ENCODE measurements at places on chromosomes 13 and 19. TPM values are rescaled to one million over a fixed set of nuclear protein-coding genes. Genes with fewer than 3 reads are reported as not detected.
A peak's percentile ranks its signal among the peaks of the same experiment; 100 is the strongest.

DNA sequence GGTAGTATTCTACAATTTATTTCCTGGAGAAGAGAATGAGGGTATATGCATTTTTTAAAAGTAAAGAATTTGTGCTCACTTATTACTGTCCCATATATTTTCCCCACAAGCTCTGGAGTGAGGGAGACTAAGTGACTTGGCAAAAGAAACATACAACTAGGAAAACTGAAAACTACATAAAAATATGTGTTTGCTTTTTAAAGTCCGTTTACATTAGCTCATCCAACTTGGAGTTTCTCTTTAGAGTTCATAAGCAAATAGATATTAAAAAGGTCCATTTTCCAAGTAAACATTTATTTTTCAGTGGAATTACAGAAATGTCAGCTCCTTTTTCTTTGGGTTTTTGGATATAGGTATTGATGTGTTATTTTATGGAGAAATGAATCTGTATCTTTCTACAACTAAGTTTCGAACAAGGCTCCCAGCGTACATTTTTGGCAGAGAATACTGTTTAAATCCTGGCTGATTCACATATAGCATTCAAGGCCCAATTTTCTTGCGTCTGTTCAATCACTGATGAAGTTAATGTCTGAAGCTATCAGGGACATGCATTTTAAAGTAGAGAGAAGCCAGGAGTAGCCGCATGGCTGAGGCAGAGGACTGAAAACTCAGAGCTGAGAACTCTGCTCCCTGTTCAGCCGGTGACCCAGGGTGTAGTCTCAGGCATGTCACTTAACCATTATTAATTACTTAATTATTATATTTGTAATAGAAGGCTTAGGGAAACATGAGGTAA is 729.4 kb downstream of the EFNB2 start:
- no peak for DNase-seq

GRCh38 chr13:98156259-98156658 is 13.4 kb downstream of the FARP1 start:
- DNase-seq = no peak

DNA sequence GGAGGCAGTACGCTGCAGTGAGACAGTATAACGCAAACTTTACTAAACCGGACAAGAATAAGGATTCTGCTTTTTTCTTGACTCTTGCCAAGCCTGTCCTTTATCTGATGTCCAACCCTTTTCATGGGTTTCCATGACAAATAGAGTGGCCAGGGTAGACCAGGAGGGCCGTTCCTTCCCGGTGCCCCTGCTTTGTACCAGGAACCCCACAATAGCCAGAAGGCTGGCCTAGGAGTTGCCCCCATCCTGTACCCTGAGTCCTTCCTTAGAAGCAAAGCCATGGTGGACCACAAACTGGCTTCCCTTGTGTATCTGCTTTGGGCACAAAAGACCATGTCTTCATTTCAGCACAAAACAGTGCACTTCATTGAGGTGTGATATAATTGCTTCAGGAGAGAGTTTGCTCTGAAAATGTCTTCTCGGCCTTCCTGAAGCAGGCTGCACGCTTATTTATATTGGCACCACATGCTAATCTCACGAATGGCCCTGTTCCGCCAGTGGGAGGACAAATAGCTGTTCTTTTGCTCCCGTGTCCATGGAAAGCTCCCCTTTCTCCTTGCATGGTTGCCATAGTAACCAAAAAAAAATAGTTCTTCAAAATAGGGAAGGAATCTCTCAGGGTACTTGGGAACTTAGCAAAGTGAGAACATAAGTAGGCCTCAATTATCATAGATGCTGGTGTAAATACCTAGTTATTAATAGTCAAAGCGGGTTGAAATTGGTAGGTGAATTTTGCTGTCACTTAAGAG is 222.1 kb downstream of the ZIC5 start:
- no peak for DNase-seq

GRCh38 chr13:22311734-22312404 is 641.0 kb downstream of the FGF9 start:
- peak; percentile 18 for DNase-seq

DNA sequence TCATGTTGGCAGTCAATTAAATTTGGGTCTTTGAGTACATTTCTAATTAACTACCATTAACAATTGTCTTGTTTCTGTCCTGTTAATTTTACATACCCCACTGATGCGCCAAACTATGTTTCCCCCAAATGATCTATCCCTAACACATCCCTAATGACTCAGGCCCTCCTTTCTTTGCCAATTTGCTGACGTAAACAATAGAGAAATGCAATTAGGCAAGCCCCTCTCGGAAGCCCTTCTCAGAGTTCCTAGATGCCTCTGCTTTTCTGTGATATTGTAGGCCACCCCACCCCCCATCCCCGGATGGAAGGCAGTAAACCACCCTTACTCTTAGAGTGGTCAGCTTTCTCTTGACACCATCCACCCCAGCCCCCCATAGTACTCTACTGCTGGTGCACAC is 74.2 kb downstream of the FLT1 start:
- no peak for DNase-seq

- no peak for DNase-seq
These were observed 136.3 kb upstream of the UFM1 start for GRCh38 chr13:38213314-38213713.

MRPL54 gene
- total RNA-seq = 41.9 TPM

KL gene
- not detected for total RNA-seq

GRCh38 chr13:105952233-105952972 is 583.1 kb downstream of the EFNB2 start:
- no peak for DNase-seq

GRCh38 chr19:24140099-24140498 is 53.1 kb downstream of the ZNF254 start:
- DNase-seq = peak; percentile 18

RXFP2 gene
- total RNA-seq = not detected

IFNL4 gene
- total RNA-seq = not detected

PPM1N gene
- 0.64 TPM for total RNA-seq

GRCh38 chr13:45333251-45333976 is 7.6 kb downstream of the TPT1 start:
- no peak for DNase-seq

DNA sequence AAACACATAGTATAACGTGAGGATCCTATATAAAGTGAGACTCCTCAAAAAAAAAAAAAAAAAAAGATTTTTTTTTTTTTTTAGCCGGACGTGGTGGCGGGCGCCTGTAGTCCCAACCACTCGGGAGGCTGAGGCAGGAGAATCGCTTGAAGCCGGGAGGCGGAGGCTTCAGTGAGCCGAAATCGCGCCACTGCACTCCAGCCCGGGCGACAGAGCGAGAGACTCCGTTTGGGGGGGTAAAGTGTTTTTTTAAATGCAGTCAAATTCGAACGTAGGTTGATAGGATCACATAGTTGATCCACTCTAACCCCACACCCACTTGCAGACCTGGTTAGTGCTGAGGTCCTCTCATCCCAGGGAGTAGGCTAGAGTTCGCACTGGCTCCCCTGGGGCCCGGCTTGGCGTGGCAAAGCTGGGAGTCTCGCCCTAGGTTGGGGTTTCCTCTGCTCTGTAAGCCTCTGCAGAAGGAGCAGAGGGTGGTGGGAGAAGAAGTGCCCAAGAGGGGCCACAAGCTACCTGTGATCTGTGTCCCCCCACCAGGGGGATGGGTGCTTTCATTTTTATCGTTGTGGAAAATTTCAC is 6.5 kb downstream of the RNF225 start:
- no peak for DNase-seq

DNA sequence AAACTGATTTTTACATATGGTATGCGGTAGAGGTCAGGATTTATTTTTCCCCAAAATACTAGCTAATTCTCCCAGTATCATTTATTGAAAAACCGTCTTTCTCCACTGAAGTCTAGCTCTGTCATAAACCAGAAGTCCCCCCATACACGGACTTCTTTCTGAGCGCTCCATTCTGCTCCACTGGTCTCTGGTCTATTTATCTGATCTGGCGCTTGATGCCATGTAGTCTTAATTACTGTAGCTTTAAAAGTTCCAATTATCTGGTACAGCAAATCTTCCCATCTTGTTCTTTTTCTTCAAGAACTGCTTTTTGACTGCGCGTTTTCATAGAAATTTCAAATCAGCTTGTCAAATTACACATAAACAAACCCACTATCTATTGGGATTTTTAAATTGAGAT is 13.7 kb downstream of the DCUN1D2 start:
- DNase-seq = no peak

LTBP4 gene
- 3.7 TPM for total RNA-seq

Measured in myocyte (in vitro differentiated cells).